Gastrocnemius medialis (tissue), 4 donors: ENCODE measurements at places on chromosomes 6 and 20. TPM values are rescaled to one million over a fixed set of nuclear protein-coding genes. Genes with fewer than 3 reads are reported as not detected.

- peaks cover 19% of the 10 kb centered on the region for H3K4me1 ChIP-seq
- no peak overlapping the region for H3K27ac ChIP-seq
- no peaks in the 10 kb centered on the region for H3K36me3 ChIP-seq
- no peak overlapping the region for H3K4me3 ChIP-seq
These were observed 103.2 kb upstream of the SUPT3H start for GRCh38 chr6:45480752-45481415.

DNA sequence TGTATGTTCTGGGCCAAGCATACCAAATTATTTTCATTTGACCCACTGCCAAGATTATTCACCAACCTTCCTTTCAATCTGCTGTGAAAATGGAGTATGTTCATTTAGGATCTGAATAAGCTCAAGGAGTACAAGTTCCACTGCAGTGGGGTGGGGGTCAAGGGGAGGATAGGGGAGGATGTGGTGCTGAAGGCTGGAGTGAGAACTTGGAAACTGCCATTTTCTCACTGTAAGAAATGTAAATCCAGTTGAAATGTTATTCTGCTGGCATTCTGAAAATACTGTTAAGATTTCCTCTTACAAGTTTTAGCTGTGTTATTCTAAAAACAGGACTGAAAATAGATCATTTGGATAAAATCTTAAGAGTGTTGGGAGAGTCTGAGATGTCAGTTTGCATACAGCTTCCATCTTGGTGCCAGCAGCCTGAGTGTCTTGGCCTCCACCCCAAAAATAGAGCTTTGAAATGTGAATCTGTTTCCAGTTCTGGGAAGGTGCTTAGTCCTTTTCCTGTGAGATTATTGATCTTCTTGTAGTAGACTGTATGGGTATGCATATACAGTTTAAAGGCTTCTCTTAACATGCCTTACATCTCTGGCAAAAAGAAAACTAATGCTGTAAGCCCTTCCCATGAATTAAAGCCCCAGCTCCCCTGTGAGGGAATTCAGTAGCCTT is 84.3 kb downstream of the CTNNBL1 start:
- H3K4me3 ChIP-seq: no peak overlapping the region
- no peaks in the 10 kb centered on the region for H3K36me3 ChIP-seq
- H3K27ac ChIP-seq: no peak overlapping the region
- peaks cover 36% of the 10 kb centered on the region for H3K4me1 ChIP-seq
- no peak for DNase-seq
- H3K27me3 ChIP-seq: no peaks in the 10 kb centered on the region

DNA sequence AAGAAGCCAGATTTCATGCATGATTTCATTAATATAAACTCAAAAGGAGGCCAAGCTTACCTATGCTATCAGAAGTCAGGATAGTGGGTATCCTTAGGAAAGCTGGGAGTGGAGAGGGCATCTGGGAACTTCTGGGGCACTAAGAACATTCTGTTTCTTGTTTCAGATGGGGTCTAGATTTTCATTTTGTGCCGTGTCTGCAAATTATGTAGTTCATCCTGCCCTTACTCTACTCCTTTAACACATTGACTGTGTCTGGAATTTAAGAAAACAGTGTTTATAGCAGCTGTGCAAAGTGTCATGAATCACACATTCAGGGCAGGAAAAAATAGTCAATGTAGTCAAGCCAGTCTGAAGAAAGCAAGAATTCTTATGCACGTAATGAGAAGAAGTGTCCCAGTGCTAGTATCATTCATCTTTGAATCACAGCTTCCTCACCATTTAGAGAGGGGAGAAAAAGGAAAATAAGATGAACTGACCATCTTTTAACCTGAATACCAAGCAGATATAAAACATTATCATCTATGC is 11.6 kb upstream of the SPTLC3 start:
- H3K36me3 ChIP-seq: no peaks in the 10 kb centered on the region
- DNase-seq: no peak
- H3K27ac ChIP-seq: no peak overlapping the region
- H3K4me1 ChIP-seq: no peaks in the 10 kb centered on the region

DNA sequence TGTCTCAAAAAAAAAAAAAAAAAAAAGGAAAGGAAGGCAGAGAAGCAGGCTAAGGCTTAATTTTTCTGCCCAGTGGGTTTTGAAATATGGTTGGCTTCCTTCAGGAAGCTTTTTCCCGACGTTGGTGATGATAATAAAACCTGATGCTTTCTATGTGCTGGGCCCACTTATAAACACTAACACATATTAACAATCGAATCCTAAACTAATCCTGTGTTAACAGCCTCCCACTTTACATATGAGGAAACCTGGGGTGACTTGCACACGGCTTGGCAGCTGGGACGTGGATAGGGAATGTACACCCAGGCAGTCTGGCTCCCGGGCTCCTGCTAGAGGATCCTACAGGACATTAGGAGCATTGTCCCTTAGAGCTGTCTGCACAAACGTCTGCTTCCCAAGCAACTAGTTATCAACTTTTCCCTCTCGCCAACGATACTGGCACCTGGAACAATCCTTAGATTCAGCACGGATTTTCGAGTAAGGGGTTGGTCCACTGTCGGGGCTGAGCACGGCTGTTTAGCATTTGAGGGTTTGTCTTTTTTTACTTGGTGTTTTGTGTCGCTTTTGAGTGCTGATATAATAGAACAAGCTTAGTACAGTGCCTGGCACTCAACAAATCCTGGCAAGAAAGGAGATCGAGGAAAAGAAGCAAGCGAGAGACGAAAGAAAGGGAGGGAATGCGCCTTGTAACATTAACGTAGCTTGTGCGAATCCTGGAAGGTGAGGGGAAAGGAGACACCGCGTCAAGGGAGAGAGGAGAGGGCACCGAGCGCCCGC is 622 bp upstream of the KIZ start:
- peak overlapping the region; percentile 97 for H3K4me3 ChIP-seq
- H3K36me3 ChIP-seq: no peaks in the 10 kb centered on the region
- DNase-seq: peak; percentile 70
- no peaks in the 10 kb centered on the region for H3K27me3 ChIP-seq

- H3K4me1 ChIP-seq: no peaks in the 10 kb centered on the region
- no peak for DNase-seq
- H3K27ac ChIP-seq: no peak overlapping the region
- H3K4me3 ChIP-seq: no peak overlapping the region
These were observed 21.7 kb downstream of the SERPINB9 start for GRCh38 chr6:2881423-2881822.

DNA sequence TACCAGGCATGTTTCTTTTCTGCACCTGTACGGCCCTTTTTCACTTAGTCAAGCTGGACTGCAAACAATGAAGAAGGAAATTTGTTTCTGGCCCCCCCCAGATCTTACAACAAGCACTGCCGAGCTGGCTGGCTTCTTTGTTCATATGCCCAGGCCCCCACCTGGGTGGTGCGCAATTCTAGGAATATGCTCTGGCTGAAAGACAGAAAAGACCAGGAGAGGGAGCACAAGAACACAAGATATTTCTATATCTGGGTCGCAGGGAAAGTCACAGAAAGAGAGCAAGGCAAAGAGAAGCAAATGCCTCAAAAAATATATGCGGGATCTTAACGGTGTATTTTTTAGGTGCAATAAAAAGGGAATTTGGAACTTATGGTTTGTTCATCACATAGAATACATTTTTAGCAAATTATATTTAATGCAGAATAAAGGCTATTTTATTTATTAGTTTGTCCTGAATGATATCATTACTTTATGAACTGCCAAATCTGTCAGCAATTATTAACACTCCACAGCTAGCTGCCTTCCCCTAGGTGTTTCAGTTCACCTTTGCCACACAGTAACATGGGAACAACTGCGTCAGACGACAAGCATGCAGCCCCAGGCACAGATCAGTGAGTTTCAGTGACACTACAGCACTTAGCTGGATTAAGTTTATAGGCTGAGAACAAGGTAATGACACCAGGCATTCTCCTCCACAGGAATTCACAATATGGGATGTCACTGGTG is 76.5 kb downstream of the GJA10 start:
- H3K36me3 ChIP-seq: no peaks in the 10 kb centered on the region
- H3K27me3 ChIP-seq: no peaks in the 10 kb centered on the region
- H3K27ac ChIP-seq: no peak overlapping the region
- peaks cover 30% of the 10 kb centered on the region for H3K4me1 ChIP-seq
- DNase-seq: no peak

- DNase-seq: no peak
- no peak overlapping the region for H3K27ac ChIP-seq
- no peaks in the 10 kb centered on the region for H3K4me1 ChIP-seq
- H3K27me3 ChIP-seq: no peaks in the 10 kb centered on the region
- no peak overlapping the region for H3K4me3 ChIP-seq
- no peaks in the 10 kb centered on the region for H3K36me3 ChIP-seq
These were observed 131.9 kb downstream of the TRMT11 start for GRCh38 chr6:126118058-126118755.

DNA sequence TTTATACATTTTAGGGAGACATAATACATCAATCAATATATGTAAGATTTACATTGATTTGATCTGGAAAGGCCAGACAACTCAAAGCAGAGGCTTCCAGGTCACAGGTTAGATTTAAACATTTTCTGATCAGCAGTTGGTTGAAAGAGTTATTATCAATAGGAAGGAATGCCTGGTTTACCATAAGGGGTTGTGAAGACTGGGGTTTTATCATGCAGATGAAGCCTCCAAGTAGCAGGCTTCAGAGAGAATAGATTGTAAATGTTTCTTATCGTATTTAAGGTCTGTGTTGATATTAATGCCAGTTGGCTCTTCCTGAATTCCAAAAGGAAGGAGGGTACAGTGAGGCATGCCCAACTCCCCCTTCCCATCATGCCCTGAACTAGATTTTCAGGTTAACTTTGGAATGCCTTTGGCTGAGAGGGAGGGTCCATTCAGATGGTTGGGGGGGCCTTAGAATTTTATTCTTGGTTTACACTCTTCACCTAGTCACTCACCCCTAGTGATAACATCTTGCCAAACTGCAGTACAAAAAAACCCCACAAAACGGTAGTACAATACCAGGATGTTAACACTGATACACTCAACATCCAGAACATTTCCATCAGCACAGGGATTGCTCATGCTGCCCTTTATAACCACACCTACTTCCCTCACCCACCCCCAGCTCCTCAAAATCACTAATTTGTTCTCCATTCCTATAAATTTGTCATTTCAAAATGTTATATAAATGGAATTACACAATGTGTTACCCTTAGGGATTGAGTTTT is 259.6 kb upstream of the PLN start:
- H3K4me3 ChIP-seq: no peak overlapping the region
- no peaks in the 10 kb centered on the region for H3K36me3 ChIP-seq
- peaks cover 19% of the 10 kb centered on the region for H3K4me1 ChIP-seq
- H3K27me3 ChIP-seq: no peaks in the 10 kb centered on the region
- no peak for DNase-seq

COX4I2 gene
- 4.4 TPM for total RNA-seq

NKX2-4 gene
- total RNA-seq: not detected

KATNA1 gene
- 29.3 TPM for total RNA-seq

POM121L2 gene
- total RNA-seq: not detected
